ENCODE measurements at places on chromosomes 6 and 20.

GRCh38 chr20:59232618-59233017, 67.8 kb upstream of the EDN3 start:
- DNase-seq: no peak

DNA sequence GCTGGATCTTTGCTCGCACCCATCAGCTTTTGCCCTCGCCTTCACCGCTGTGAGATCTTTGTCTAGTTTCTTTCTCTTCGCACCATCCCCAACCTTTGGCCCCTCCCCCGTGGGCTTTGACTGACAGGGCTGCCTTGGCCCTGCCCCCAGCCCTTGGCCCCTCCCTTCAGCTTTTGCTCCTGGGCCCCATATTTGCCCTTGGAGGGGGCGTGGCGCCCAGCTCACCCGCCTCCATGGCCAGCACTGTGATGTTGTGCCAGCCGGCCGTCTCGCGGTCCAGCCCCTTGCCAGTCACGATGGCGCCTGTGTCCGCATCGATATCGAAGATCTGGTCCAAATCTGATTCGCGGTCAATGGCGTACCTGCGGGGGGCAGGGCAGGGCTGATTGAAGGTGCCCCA, 81.1 kb downstream of the CD40 start:
- no peak for DNase-seq

- no peak for DNase-seq
Measured at GRCh38 chr6:124993327-124993726, 31.1 kb downstream of the RNF217 start.

- no peak for DNase-seq
Measured at GRCh38 chr6:6635291-6635690, 46.8 kb downstream of the LY86 start.

DNA sequence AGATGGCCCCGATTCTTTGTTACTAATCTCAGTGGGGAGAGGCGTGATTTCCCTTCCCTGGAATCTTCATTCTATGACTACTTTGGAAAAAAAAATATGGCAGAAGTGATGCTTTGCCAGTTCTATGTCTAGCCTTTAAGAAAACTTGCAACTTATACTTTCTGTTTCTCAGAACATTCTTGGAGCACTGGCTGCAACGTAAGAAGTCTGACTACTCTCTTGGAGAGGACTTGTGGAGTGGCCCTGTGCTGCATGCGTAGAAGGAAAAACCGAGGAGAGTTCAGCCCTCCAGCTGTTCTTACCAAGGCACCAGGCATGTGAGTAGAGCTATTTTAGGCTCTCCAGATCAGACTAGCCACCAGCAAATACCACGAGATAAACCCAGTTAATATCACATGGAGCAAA, 77.6 kb upstream of the STXBP5 start:
- no peak for DNase-seq

DNA sequence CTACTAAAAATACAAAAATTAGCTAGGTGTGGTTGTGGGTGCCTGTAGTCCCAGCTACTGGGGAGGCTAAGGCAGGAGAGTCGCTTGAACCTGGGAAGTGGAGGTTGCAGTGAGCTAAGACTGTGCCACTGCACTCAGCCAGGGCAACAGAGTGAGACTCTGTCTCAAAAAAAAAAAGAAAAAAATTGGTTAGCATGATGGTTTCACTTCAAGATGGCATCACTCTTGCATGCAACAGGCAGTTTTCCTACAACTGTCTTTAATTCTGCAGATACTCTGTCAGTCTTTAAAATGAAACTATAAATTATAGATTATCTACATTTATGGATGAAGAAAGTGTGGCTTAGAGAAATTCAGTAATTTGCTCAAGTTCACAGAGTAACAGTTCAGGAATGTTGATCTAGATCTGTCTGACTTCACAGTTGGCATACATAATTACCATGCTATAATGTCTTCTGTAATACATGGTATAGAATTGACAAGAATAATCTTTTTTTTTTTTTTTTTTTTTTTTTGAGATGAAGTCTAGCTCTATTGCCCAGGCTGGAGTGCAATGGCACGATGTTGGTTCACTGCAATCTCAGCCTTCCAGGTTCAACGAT, 27.0 kb downstream of the ITCH start:
- no peak for DNase-seq

DNA sequence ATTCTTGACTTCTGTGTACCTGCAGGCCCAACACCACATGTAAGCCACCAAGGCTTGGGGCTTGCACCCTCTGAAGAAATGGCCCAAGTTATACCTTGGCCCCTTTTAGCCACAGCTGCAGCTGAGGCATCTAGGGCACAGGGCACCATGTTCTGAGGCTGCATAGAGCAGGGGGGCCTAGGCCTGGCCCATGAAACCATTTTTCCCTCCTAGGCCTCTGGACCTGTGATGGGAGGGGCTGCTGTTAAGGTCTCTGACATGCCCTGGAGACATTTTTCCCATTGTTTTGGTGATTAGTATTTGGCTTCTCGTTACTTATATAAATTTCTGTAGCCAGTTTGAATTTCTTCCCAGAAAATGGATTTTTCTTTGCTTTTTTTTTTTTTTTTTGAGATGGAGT, 50.4 kb upstream of the SEC63 start:
- no peak for DNase-seq

- DNase-seq: no peak
Measured at GRCh38 chr6:28218312-28219248, 6.5 kb upstream of the ZSCAN9 start.

DNA sequence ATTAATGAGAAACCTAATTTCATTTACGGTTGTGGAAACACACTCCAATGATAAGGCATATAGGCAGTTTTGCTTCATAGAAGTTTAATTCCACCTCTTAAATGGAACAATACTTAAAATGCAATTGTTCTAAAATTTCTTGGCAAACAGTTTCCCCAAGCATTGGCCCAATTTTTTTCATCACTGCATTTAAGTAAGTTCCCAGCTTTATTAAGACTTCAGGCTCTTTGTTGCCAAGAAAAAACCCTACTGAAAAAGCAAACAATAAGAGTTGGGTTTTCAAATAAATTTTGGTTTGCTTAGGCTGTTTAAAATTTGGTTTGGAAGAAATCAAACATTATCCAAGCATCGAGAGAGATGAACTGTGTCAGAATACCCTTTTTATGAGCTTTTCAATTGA, 690.9 kb upstream of the NRSN1 start:
- DNase-seq: no peak

- DNase-seq: no peak
Measured at GRCh38 chr20:62437496-62437895, 10.2 kb upstream of the RBBP8NL start.

DNA sequence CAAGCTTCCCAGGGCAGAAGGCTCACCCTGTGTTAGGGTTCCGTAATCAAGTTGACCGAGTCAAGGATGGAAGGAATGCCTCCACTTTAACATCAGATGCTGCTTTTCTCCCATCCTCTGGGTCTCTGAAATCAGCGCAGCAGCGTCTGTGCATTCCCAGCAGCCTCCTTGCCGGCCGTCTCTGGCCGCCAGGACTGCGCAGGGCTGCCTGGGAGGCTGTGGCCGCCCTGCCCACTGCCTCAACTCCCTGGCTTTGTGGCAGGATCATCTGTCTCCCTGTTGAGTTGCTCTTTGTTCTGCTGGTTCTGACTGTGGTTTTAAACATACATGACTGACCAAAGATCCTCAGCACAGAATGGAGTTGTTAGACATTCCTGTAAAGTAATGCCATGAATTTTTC, 56.5 kb downstream of the DLL1 start:
- DNase-seq: no peak

DNA sequence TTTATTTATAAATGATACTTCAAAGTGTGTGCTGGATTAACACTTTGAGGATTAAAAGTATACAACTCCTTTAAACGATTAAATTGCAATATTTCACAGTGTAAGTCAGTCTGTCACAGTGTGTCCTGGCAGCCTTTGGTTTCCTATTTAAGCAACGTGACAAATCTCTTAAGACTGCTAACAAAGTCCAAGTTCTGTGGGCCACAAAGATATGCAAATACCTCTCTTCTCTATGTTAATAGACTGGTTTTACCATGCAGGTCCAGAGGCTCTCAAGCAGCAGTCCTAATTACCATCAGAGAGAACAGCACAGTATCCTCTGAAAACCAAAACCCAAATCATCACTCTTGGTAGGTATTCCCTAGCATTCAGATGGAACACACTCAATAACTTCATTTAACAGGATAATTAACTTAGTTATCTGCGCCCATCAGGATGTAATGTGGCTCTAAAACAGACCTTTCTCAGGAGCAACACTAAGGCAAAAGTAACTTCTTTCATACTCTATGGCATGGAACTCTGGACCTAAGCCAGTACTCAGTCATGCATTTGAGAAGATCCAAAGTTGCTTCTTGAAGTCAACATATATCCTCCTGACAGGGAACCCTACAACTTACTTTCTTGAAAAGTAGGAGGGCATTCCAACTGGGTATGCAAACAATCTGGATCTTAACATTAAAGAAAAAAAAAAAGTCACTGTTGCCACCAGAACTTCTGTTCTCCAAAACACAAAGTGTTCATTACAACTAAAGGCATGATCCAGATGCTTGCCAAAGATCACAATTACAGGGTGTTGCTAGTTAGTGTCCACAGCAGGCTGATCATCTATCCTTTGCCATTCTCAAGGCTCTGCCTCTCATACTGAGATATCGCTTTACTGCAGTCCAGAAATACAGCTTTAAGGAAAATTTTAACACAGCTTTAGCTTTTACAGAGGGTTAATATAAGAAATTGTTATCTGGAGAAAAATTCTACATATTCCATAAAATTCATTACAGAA, 53.2 kb downstream of the MAN1A1 start:
- no peak for DNase-seq

- no peak for DNase-seq
Measured at GRCh38 chr6:7085911-7086310, 21.9 kb upstream of the RREB1 start.

- no peak for DNase-seq
Measured at GRCh38 chr6:147150293-147150692, 53.9 kb upstream of the STXBP5 start.

DNA sequence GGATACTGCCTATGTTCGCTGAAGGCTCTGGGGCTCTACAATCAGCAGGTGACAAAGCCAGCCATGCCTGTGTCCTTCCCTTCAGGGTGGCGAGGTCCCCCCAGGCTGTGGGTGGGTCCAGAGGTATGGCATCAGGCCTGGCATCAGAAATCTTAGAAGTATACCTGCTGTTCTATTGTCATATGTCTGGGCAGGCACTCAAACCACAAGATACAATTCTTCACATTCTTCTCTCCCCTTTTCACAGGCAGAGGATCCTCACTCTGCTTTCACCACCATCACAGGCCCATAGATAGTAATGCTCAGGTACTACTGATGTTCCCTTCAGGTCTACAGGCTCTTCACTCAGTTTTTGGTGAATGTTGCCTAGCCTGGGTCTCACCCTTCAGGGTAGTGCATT, 1180.0 kb upstream of the CITED2 start:
- no peak for DNase-seq

GRCh38 chr6:79250559-79250958, 16.1 kb upstream of the HMGN3 start:
- no peak for DNase-seq

DNA sequence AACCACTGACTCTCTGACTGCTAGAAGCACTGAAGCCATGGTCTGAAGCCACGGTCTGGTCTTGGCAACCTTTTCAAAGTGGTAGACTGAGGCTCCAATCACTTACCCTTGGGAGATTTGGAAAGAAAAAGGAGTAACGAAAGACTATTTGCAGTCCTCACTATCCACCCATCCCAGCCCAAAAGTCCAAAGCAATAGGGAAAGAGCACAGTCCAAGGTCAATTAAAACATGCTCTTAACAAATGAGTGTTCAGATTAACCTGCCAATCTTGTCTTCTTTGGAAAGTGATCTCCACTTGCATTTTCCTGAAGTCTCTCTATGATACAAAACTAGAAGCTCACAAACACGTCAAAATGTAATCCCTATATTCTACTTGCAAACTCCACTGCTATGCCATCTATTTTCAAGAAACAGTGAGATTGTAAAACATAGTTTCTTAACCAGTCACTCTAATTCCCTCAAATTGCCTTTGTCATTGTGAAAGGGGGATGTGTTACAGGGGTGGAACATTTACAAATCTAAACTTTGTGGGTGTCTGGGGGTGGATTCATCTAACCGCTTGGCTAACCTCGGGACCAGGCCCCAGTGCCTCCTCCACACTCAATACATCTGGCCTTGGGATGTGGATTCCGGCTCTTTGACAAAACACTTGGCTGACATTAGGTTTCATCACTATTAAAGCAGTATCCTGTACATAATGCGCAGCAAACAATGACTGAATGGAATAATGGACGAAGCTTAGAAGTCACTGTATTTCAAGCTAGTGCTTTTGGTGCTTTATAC, 56.4 kb downstream of the B4GALT5 start:
- DNase-seq: no peak

DNA sequence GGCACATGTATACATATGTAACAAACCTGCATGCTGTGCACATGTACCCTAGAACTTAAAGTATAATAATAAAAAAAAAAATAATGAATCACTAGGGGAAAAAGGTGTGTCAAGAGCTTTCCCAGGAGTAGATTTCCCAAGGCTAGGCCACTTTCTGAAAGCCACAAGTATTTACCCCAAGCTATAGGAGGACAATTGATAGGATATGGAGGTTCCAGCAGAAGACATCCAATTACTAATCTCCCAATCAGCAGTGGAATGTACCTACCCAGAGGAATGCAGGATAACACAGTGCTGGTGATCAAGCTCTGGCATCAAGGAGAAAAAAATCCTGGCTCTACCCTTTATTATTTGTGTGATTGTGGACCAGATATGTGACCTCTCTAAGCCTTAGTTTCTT, 562.7 kb downstream of the RFPL4B start:
- DNase-seq: no peak

DNA sequence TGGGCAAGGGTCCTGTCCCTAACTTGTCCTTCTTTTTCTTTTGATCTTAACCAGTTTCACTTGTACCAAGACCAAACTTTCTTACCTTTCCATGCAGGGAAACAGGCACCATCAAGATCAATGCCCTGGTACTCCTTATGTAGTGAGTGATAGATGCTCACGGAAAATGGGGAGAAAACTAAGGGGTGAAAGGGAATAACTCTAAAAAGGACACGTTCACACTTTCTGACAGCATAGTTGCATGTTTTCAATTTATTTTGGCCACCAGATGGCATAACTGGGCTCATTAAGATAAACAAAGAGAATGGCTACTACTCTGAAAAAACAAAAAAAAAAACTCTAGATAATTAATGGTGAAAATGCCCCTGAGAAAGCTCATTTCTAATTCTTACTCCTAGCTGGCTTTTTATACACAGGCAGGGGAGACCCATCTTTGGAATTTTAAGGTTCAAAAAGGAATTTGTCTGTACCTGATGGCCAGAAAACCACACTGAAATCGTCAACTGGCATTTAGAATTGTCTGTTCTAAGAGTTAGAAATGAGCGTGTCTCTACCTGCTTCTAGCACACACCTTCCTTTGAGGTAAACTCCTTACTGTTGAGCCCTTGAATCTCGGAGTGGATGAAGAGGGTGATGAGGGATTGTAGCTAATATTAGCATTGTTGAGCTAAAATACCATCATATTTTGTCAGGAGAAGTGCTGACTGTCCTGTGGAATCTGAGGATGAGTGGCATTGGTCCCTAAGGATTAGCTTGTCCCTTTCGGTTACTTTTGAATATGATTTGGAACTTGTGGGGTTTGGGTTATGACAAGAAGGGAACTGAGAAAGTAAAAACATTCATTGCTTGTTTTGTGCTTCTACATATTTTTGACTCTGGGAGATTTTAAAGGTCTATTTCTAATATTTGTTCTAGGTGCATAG, 62.2 kb upstream of the DDR1 start:
- DNase-seq: no peak

All from stimulated activated CD8-positive, alpha-beta memory T cell treated with anti-CD3 and anti-CD28 coated beads, Interleukin-12 subunit alpha, Interleukin-12 subunit beta, amount 100 ng/mL, for 4 hours (primary cell).